ENCODE measurements at places on chromosomes 1 and 21. TPM values are rescaled to one million over a fixed set of nuclear protein-coding genes. Genes with fewer than 3 reads are reported as not detected.

DNA sequence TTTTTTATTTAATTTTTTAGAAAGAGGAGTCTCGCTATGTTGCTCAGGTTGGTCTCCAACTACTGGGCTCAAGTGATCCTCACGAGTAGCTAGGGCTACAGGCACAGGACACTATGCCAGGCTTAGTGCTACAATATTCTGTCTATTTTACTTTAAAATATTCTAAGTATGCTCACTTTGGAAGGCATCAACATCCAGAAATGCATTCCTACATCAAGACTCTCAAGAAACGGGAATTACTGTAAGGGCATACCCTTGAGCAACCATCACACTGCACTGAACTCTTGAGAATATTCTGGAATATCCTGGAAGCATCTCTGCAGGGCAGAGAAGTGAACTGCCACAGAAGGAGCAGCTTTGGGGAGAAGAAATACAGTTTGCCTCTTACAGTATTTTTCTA lies 565 bp upstream of the DMRTB1 start:
- peak; percentile 13 for DNase-seq

DNA sequence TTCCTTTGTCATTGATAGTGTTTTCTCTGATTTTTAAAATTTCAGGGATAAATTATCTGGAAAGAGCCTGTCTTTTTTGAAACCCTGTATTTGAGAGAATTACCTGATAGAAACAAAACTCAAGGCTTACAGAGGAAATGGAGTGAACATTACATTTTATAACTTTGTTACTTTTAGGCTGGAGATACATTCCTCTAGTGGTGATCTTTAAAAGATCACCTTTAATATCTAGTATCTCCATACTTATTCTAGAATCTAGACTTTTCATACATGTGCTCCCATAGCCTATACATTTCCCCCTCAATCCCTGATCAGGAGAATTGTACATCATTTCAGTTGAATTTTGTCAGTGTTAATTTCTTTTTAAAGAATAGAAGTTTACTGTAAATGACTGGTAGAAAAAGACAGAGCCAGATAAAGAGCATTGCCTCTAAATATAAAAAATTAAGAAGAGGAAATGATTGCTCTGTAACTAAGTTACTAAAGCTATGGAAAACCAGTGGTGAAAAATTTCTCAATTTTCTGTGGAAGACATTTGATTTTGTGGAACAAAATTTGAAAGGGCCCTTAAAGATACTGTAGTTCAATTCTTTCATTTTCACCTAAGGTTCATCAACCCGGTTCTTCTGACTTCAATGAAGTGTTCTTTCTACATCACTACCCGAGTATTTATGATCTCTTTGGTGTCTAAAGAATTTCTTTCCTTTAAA lies 33.7 kb downstream of the RASAL2 start:
- no peak for DNase-seq

GRCh38 chr21:17440969-17441368 lies 71.9 kb upstream of the CXADR start:
- no peak for DNase-seq

- peak; percentile 67 for DNase-seq
Measured at GRCh38 chr21:43613755-43614638, 45.3 kb downstream of the HSF2BP start.

DNA sequence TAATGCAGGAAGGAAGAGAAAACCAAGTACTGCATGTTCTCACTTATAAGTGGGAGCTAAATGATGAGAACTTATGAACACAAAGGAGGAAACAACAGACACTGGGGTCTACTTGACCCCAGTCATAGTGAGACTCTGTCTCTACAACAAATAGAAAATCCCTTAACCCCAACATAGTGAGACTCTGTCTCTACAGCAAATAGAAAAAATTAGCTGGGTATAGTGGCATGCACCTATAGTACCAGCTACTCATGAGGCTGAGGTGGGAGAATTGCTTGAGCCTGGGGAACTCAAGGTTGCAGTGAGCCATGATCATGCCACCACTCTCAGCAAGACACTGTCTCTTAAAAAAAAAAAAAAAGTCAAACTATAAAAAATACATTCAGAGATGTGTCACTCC lies 42.7 kb downstream of the GIPC2 start:
- DNase-seq = no peak

DNA sequence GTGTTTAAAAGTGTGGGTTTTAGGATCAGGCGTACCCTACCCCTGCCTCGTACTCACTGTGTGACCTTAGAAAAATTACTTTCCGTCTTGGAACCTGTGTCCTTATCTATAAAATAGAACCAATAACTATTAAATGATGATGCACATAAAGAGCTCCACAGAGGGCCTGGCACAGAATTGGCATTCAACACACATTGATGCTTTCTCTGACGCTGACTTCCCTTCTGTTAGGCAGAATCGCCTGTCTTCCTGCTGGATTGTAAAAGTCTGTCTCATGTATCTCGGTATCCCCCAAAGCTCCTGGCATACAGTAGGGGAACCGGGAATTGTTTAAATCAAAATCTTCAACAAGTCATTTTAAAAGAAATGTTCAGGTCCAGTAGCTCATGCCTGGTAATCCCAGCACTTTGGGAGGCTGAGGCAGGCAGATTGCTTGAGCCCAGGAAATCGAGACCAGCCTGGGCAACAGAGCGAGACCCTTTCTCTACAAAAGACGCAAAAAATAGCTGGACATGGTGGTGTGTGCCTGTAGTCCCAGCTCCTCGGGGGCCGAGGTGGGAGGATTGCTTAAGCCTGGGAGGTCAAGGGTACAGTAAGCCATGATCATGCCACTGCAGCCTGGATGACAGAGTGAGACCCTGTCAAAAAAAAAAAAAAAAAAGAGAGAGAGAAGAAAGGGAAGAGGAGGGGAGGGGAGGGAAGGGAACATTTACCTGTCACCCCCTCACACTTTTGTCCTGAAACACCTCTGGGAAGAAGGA lies 41.3 kb upstream of the FHAD1 start:
- DNase-seq = no peak

GRCh38 chr1:224170748-224171478 lies 12.1 kb upstream of the DEGS1 start:
- peak; percentile 16 for DNase-seq

DNA sequence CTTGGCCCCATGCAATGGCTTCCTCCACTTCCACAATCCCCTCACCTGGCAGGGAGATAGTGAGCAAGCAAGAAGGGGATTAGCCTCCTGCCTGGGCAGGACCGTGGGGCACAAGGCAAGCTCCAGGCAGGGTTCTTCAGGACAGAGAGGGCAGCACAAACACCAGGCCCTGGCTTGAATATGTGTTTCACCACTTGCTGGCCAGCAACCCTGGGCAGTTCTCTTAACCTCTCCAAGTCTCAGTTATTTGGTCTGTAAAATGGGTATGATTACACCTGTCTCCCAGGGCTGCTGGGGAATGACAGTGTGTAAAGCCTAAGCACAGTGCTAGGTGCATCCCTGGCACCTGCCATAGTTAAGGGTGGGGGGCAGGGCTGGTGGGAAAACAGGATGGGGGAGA lies 31.9 kb downstream of the H3-3A start:
- no peak for DNase-seq

DNA sequence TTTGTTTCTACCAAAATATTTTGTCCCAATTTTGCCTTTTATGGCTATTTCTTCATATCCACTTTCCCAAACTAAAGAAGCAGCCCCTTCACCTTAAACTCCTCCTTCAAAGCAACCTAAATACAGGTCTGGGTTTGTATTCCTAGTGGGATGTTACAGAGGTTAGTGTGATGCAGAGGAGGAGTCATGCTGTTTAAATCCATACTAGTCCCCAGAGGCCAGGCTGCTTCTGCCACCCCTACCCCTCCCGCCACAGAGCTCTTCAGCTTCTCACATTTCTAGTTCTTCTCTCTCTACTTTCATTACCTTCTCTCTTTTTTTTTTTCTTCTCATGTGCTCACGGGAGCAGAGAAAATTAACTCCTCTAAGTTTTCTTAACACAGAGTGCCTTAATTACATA lies 29.3 kb downstream of the SELL start:
- DNase-seq = no peak

NPHS2 gene
- not detected for total RNA-seq

Data from fibroblast of the aortic adventitia (primary cell).